ENCODE measurements at places on chromosomes 3 and 15. TPM values are rescaled to one million over a fixed set of nuclear protein-coding genes. Genes with fewer than 3 reads are reported as not detected.
A peak's percentile ranks its signal among the peaks of the same experiment; 100 is the strongest.

- DNase-seq = no peak
These were observed 121.7 kb downstream of the MEGF11 start for GRCh38 chr15:66131831-66132230.

Gene ZMAT3
- total RNA-seq = 9.4 TPM

DNA sequence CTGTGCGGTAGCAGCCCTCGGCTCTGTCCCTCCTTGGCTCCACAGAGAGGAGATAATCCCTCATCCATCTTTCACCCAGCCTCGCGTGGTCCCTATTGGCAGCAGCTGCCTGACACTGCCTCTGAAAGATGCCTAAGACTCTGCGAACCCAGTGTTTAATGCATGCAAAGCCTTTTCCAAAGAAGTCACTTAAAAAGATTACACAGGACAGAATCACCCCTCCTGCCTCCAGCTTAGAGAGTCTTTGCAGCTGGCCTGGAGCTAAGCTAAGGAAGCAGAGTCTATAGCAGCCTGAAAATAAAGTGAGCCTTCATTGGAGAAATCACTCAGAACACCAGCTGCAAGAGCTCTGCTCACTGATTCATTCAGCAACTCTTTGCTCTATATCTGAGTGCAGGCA lies 247.2 kb downstream of the SHQ1 start:
- DNase-seq = no peak

Gene SRGAP3
- total RNA-seq = 3.8 TPM

Gene TM4SF4
- not detected for total RNA-seq

- no peak for DNase-seq
These were observed 107.6 kb downstream of the PEX5L start for GRCh38 chr3:179929091-179929529.

DNA sequence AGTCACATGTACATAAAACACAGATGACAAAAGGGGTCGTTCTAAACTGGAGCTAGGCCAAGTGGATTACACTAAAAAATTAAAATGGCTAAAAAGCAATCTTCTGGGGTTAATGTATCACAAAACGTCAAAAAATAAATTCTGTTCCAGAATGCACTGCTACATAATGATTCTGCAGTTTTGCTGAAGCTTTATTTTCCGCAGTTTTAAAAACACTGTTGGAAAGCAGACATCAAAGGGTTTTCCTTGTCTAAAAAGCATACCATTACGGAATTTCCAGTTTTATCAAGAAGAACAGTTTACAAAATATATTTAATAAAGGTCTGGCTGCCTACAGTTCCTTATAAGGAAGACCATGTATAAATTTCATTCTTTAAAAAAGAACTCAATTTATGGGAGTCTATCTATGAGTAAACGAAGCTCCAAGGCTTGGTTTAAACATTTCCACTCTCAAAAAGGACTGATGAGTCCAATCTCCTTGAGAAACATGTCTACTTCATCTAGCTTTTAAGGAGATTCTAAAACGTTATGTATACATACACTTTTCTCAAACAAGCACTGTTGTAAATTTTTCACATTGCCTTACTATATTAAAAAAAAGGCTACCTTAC lies 1.3 kb downstream of the DMXL2 start:
- DNase-seq = no peak

- no peak for DNase-seq
These were observed 33.9 kb downstream of the TRPM7 start for GRCh38 chr15:50652671-50653070.

- no peak for DNase-seq
These were observed 62.1 kb downstream of the NUP210 start for GRCh38 chr3:13358051-13358450.

- no peak for DNase-seq
These were observed 36.5 kb downstream of the RAF1 start for GRCh38 chr3:12627370-12627769.

DNA sequence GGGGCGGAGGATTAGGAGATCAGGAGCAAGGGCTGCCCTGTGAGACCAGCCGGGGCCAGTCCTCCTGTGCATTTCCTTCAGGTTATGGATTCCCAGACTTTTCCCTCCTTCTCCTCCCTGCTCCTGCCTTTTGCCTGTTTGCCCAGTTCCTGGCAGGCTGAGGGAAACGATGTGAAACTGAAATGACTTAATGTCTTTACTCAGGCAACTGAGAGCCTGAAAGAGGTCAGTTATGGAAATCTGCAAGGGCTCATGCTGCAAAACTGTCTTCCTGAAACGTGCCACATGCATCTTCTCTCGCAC lies 57.2 kb downstream of the MESD start:
- DNase-seq = no peak

Gene UACA
- total RNA-seq = 20.9 TPM

- DNase-seq = no peak
These were observed 163.3 kb downstream of the ARRDC4 start for GRCh38 chr15:98123834-98124233.

GRCh38 chr15:90892023-90892422 lies 7.7 kb downstream of the FES start:
- DNase-seq = no peak

GRCh38 chr3:28606283-28606682 lies 257.7 kb upstream of the AZI2 start:
- no peak for DNase-seq

Gene LHFPL4
- total RNA-seq = not detected

GRCh38 chr3:112770032-112770626 lies 76.5 kb downstream of the CD200R1L start:
- DNase-seq = peak; percentile 54

- DNase-seq = no peak
These were observed 1.1 kb downstream of the EAF1 start for GRCh38 chr3:15428539-15428938.
